ENCODE measurements at places on chromosomes 4 and X. TPM values are rescaled to one million over a fixed set of nuclear protein-coding genes. Genes with fewer than 3 reads are reported as not detected.

DNA sequence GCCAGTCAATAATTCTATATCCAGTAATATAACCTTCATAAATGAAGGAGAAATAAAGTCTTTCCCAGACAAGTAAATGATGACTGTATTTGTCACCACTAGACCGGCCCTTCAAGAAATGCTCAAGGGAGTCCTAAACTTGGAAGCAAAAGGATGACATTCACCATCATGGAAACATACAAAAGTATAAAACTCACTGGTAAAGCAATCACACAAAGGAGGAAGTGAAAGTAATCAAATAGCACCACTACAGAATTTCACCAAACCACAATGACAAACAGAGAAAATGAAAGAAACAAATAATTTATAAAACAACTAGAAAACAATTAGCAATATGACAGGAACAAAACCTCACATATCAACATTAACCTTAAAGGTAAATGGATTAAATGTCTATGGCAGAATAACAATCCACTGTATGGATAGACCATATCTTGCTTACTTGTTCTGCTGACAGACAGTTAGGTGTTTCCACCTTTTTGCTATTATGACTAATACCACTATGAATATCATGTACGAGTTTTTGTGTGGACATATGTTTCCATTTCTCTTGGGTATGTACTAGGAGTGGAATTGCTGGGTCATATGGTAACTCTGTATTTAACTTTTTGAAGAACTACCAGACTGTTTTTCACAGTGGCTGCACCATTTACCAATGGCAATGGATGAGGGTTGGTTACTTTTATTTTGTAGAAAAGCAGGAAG, 44.9 kb downstream of the NAT8L start:
- H3K4me3 ChIP-seq: no peak overlapping the region
- H3K4me1 ChIP-seq: no peaks in the 10 kb centered on the region
- H3K36me3 ChIP-seq: no peaks in the 10 kb centered on the region
- no peak for DNase-seq

DNA sequence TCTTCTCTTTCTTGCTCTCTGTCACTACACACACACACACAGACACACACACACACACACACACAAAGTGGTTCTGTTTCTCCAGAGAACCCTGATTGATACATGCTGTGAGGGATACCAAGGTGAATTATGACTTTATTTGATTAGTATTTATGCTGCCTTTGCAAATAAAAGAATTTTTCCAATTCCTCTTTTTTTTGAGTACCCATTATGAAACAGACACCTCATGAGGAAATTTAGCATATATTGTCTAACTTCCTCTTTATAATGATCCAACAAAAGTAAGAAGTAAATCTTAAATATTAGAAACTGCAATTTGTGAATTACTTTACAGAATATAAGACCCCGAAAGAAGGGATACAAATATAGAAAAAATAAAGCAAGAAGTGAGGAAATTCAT, 14.3 kb upstream of the RAB28 start:
- peaks cover 54% of the 10 kb centered on the region for H3K27me3 ChIP-seq
- H3K36me3 ChIP-seq: no peaks in the 10 kb centered on the region
- no peak overlapping the region for H3K27ac ChIP-seq
- H3K4me3 ChIP-seq: no peak overlapping the region
- H3K4me1 ChIP-seq: no peaks in the 10 kb centered on the region
- no peak for DNase-seq

DNA sequence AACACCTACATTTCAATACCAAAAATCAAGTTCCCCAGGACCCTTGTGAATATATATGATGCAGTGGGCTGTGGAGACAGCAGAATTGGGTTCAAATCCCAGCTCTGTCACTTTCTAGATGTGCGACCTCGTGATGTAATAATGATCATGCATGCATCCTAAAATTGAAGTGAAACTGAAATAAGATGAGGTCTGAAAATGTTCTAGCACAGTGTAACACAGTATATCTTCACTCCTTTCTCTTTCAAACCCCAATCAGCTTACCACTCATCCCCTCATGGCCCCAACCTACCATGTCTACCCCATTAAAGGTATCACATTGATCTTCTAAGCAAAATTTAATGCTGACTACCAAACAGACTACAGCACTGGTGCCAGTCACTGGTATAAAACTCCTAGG, 69.9 kb upstream of the BRS3 start:
- H3K27ac ChIP-seq: no peak overlapping the region
- no peak overlapping the region for H3K4me3 ChIP-seq
- H3K36me3 ChIP-seq: no peaks in the 10 kb centered on the region
- H3K27me3 ChIP-seq: no peaks in the 10 kb centered on the region
- no peak for DNase-seq
- H3K4me1 ChIP-seq: no peaks in the 10 kb centered on the region

DNA sequence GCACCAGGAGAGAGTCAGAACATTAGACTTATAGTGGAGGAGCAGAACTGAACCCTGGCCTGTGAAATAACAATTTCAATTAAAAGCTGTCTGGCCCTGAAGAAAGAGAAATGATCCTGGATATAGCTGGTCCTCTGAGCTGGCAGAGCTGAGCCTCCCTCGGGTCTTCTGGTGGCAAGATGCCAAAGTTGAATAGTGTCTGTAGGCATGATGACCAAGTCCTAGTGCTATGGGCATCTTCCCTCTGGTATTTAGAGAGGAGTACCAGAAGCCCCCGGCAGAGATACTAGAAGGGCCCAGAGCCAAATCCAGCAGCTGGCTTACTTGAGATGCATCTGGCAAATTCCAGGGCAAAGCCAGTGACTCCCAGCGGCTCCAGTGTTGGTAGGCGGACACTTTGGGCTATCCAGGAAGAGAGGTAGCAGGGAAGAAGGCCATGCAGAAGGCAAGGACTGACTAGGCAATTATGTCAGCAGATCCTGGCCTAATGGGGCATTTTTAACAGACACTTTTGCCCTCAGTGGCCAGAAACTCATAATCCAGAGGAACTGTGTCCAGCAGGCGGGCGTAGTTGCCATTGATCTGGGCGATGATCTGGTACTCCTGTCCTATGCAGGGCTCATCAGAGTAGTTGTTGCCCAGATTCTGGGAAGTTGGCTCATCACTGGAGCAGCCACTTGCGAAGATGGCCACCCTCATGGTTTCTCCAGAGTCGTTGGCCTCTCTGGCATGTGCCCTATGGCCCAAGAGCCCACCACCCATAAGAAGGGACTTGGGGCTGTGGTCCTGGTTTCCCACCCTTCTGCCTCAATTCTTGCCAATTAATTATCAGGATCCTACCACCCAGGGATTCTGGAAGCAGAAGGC, 17.9 kb downstream of the VSIG4 start:
- DNase-seq: no peak
- H3K4me1 ChIP-seq: no peaks in the 10 kb centered on the region
- no peak overlapping the region for H3K4me3 ChIP-seq
- H3K27ac ChIP-seq: no peak overlapping the region

- no peak overlapping the region for H3K27ac ChIP-seq
- H3K27me3 ChIP-seq: no peaks in the 10 kb centered on the region
- H3K4me1 ChIP-seq: peaks cover 10% of the 10 kb centered on the region
- no peaks in the 10 kb centered on the region for H3K36me3 ChIP-seq
These were observed 354.7 kb downstream of the ANK2 start for GRCh38 chr4:113404167-113404571.

GRCh38 chrX:19625612-19626011, 110.3 kb upstream of the MAP3K15 start:
- no peaks in the 10 kb centered on the region for H3K36me3 ChIP-seq
- DNase-seq: no peak
- H3K27me3 ChIP-seq: no peaks in the 10 kb centered on the region

DNA sequence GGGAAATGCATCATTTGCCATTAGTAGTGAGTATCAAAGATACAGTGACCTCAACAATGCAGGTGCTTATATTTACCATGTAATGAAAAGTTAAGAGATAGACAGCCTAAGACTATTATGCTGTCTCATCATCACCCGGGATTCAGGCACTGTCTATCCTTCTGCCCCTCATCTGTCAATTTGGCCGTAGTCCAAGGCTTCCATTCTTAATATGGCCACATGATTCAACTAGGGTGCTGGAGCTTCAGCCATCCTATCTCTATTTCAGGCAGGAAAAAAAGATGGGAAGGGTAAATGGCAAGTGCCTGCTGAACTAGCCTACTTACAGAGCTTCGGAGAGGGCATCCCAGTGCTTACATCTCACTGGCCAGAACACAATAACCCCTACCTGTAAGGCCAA, 196.7 kb upstream of the LNX1 start:
- no peak overlapping the region for H3K4me3 ChIP-seq
- no peaks in the 10 kb centered on the region for H3K36me3 ChIP-seq
- no peaks in the 10 kb centered on the region for H3K4me1 ChIP-seq
- DNase-seq: no peak
- peaks cover 13% of the 10 kb centered on the region for H3K27me3 ChIP-seq

GLOD5 gene
- total RNA-seq: not detected

PABPC4L gene
- total RNA-seq: 0.66 TPM

CYBB gene
- total RNA-seq: 18.7 TPM

MAGED4B gene
- 1.5 TPM for total RNA-seq

CCNA2 gene
- total RNA-seq: 0.52 TPM

All from left ventricle myocardium inferior (tissue), 1 donor.